ENCODE measurements at places on chromosomes 7 and 10. TPM values are rescaled to one million over a fixed set of nuclear protein-coding genes. Genes with fewer than 3 reads are reported as not detected.

OPN4 gene
- not detected for total RNA-seq

ADAM22 gene
- 0.18 TPM for total RNA-seq

GRCh38 chr10:34168439-34168838, 646.7 kb downstream of the PARD3 start:
- no peak for DNase-seq

DNA sequence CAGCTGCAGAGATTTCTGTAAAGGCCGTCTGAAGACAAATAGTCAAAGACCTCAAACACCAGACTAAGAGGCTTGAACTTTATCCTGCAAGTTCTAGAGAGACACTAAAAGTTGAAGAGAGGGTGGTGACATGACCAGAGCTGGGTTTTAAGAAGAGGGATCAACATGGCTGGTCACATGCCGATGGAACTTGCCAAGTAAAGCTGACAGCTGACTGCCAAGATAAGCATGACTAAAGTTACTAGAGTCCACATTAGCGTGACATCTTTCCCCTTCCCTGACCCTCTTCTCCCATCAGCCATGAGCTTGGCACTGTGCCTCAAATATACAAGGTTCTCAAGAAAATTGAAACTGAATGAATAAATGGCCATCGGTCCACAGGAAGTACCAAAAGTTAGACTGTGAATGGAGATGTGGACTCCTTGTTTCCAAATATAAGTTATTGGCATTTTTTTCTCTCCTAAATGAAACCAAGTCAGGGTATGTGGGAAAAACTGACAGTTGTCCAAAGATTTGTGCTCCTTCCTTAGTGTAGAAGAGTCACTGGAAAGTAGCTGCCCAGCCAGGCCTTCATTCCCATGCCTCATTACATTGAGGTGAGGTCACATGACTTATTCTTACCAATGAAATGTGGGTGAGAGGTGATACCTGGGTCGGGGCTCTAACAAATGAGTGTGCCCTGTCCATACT, 24.5 kb downstream of the XPNPEP1 start:
- DNase-seq = peak; percentile 55

- no peak for DNase-seq
These were observed 18.2 kb downstream of the SVIL start for GRCh38 chr10:29616542-29616941.

GRCh38 chr7:37193775-37194135, 254.9 kb downstream of the ELMO1 start:
- DNase-seq = no peak

DNA sequence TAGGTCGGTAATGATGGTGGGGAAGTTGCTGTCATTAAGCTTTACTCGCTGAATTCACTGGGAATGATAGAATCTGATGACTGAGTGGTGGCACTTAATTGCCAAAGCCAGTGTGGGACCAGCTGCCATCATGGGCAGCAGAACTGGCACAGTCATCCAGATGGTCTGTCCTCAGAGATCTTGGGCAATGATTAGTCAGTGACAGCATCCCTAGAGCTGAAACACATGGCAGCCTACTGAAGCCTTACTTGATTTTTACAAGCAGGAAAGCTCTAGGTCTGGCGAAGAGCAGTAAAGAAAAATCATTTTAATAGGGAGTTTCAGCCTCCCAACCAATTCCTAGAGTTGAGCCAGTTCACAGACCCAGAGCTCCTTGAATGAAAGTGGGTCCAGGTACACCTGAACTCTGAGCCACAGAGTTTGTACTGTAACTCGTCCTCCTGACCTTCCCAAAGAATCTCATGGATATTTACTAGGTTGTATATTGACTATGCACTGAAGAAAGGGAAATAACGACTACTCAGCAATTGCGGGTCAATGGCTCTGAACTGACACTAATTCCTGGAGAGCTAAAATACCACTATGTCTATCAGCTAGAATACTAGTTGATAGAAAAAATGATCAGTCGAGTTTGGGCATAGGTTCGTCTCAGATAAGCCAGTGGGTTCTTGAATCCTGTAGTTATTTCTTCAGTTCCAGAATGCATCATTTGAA, 4.4 kb upstream of the ASB13 start:
- DNase-seq = no peak
